ENCODE measurements at places on chromosomes 6 and 20. TPM values are rescaled to one million over a fixed set of nuclear protein-coding genes. Genes with fewer than 3 reads are reported as not detected.
A peak's percentile ranks its signal among the peaks of the same experiment; 100 is the strongest.

BAG2 gene
- 14.0 TPM for total RNA-seq

ATP9A gene
- 8.7 TPM for total RNA-seq

- no peak for DNase-seq
- no peak overlapping the region for H3K27ac ChIP-seq
- H3K36me3 ChIP-seq = no peaks in the 10 kb centered on the region
- no peaks in the 10 kb centered on the region for H3K4me1 ChIP-seq
- H3K27me3 ChIP-seq = no peaks in the 10 kb centered on the region
These were observed 336.0 kb downstream of the DHX35 start for GRCh38 chr20:39298121-39298520.

DNA sequence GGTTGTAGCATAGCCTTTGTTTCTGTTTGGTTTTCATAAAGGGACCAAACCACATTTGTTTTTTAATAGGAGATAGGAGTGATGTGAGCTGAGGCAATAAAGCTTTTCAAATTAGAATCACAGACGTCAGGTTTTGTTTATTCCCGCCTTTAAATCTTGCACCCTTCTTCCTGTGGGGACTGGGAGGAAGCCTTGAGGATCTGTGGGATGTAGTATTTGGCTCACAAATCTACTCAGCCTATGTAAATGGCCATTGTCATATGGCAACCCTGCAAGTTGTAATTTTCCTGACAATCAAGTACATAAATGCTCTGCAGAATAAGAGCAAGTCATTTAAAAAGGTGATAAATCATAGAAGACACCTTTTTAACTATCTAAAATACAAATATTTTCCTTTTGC, 110.4 kb downstream of the ADGRG6 start:
- no peak for DNase-seq
- peak overlapping the region; percentile 80 for H3K27ac ChIP-seq
- H3K4me3 ChIP-seq = no peak overlapping the region
- H3K4me1 ChIP-seq = peaks cover 50% of the 10 kb centered on the region

Data from Panc1 (cell line).